PC-9 (cell line): ENCODE measurements at places on chromosomes 12 and 14. TPM values are rescaled to one million over a fixed set of nuclear protein-coding genes. Genes with fewer than 3 reads are reported as not detected.

The MYH6 gene
- not detected in 2 replicates for total RNA-seq

The WNT1 gene
- not detected in 2 replicates for total RNA-seq

The ACVRL1 gene
- total RNA-seq = not detected in 2 replicates

The ABCD2 gene
- total RNA-seq = not detected in 2 replicates

The OTUB2 gene
- 0.43 and 0.55 TPM in 2 replicates for total RNA-seq

The GARIN6 gene
- total RNA-seq = not detected in 2 replicates

The TRPV4 gene
- total RNA-seq = 3.1 and 3.2 TPM in 2 replicates

The APAF1 gene
- 12.8 and 19.1 TPM in 2 replicates for total RNA-seq

The PLEKHG3 gene
- 59.3 and 61.7 TPM in 2 replicates for total RNA-seq

- no peaks in the 10 kb centered on the region for H3K27me3 ChIP-seq
- no peaks in the 10 kb centered on the region for H3K36me3 ChIP-seq
- peaks cover 6% of the 10 kb centered on the region for H3K4me1 ChIP-seq
- no peak for DNase-seq
Observed at GRCh38 chr12:121295746-121296617, 527 bp downstream of the CAMKK2 start.

DNA sequence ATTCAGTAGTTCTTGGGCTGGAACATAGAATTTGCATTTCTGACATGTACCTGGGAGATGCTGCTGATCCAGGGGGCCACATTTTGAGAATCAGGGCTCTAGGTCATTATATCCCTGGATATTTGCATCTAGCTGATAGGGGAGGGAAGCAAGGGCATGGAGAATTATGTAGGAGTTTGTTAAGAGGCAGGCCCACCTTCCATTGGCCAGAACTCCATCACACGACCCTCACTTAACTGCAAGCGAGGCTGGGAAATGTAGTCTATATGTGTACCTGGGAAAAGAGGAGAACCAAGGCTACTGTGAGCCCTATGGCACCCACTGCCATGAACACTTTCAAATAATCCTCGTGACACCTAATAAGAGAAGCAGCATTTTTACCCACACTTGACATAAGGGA lies 657.6 kb downstream of the MED13L start:
- no peak overlapping the region for H3K4me3 ChIP-seq
- H3K27ac ChIP-seq = no peak overlapping the region
- DNase-seq = no peak
- H3K36me3 ChIP-seq = no peaks in the 10 kb centered on the region

GRCh38 chr14:34699873-34700621 lies 14.3 kb downstream of the CFL2 start:
- peaks cover 36% of the 10 kb centered on the region for H3K4me1 ChIP-seq
- DNase-seq = peak; percentile 88
- H3K27me3 ChIP-seq = no peaks in the 10 kb centered on the region
- no peaks in the 10 kb centered on the region for H3K36me3 ChIP-seq
- H3K27ac ChIP-seq = peak overlapping the region; percentile 76

GRCh38 chr14:76371066-76371465 lies 4.9 kb upstream of the ESRRB start:
- no peak overlapping the region for H3K27ac ChIP-seq
- peaks cover 97% of the 10 kb centered on the region for H3K27me3 ChIP-seq
- no peak for DNase-seq
- H3K4me1 ChIP-seq = no peaks in the 10 kb centered on the region

DNA sequence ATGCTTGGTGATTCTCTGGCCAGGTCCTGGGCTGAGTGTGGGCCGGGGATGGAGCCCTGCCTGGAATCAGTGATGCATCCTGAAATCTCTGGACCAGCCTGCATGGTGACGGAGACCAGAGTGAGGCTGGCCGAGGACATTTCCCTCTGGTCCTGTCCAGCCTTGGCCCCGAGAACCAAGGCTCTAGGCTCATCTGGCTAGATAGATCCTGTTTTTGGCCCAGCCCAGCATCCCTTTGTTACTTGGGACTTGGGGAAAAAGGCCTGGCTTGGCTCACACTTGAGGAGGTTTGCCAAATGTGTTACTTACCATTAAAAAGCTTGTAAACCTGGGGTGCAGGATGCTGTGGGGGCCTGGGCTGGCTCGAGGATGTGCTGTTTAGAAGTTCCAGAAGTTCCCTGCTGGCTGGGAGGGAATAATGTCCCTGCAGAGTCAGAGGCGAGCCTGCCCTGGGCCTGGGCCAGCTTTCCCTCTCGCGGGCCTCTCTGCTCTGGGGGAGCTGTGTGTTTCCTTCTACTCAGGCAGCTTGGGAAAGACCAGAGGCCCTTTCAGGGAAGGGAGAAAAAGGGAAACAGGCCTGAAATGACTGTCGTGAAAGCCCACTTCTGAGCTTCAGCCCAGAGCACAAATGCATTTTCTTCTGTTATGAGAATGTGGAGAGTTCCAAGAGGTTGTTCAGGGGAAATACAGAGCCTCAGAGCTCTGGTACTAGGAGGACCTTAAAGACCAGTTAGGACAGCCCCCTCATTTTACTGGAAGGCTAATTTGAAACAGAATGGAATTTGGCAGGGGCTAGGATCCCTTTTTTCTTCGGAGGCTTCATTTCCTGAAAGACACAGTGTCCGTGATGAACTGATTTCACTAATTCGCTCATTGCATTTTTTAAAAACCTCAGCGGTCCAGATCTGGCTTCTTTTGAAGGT lies 47.2 kb upstream of the CTDSP2 start:
- no peak overlapping the region for H3K27ac ChIP-seq
- no peaks in the 10 kb centered on the region for H3K27me3 ChIP-seq
- H3K4me1 ChIP-seq = peaks cover 77% of the 10 kb centered on the region
- H3K36me3 ChIP-seq = no peaks in the 10 kb centered on the region

DNA sequence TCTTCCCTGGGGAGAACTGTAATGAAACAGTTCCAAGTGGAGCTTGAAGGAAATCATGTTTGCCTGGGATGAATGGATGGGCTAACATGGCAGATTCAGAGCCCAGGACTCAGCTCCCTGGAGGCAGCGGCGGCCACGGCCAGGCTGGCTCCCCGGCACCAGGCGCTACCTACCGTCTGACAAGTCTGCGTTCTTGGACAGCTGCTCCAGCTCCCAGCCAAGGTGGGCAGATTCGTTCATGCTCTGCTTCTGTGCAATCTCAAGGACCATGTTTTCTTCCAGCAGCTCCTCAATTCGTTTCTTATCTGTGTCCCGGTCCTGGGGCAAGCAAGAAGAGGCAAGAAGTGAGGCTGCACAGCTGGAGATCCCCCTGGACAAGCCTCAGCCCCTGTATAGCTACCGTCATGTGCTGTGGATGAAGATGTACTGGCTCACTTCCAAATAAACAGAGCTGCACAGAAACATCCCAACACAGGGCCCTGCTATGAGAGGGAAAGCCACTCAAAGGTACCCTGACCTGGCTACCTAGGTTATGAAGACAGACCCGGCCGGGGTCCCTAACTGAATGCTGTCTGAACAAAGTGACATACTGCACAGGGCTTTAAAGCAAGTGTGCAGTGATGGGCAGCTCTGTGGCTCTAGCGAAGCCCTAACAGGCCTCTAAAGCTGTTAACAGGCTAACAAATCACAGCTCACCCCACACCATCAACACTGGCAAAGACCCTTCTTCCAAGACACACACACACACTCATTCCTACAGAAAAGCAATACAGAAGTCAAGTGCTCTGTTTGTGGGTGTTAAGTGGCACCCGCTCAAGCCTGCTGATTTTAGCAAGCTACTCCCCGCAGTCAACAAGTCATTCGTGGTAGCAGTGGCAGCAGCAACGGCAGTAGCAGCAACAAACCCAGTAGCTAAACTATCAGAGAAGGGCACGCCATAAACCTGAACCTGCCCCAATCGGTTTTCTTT lies 80.4 kb upstream of the GPR68 start:
- H3K4me1 ChIP-seq = no peaks in the 10 kb centered on the region
- H3K27ac ChIP-seq = no peak overlapping the region
- H3K27me3 ChIP-seq = no peaks in the 10 kb centered on the region

DNA sequence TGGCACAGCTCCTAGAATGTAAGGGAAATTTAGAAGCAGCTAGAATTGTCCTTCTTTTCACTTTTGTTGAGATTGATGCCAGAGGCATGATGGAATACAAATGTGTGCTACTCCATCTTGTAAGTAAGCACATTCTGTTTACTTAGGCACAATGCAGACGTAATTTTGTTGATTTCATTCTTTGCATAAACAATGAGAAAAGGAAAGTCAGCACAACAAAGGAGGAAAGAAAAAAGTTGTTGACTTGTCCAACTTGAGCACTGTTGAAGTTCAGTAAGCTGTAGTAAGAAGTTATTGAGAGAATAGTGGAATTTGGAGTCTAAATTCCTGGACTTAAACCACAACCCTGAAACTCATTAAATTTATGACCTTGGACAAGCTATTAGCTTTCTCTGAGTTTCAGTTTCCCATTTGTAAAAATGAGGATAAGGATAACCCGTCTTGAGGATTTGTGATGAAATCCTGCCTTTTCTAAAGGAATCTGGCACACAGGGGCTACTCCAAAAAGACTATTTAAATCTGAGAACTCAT lies 19.4 kb upstream of the CNTN1 start:
- DNase-seq = no peak
- no peak overlapping the region for H3K27ac ChIP-seq
- no peaks in the 10 kb centered on the region for H3K36me3 ChIP-seq
- no peaks in the 10 kb centered on the region for H3K4me1 ChIP-seq
- H3K27me3 ChIP-seq = no peaks in the 10 kb centered on the region

DNA sequence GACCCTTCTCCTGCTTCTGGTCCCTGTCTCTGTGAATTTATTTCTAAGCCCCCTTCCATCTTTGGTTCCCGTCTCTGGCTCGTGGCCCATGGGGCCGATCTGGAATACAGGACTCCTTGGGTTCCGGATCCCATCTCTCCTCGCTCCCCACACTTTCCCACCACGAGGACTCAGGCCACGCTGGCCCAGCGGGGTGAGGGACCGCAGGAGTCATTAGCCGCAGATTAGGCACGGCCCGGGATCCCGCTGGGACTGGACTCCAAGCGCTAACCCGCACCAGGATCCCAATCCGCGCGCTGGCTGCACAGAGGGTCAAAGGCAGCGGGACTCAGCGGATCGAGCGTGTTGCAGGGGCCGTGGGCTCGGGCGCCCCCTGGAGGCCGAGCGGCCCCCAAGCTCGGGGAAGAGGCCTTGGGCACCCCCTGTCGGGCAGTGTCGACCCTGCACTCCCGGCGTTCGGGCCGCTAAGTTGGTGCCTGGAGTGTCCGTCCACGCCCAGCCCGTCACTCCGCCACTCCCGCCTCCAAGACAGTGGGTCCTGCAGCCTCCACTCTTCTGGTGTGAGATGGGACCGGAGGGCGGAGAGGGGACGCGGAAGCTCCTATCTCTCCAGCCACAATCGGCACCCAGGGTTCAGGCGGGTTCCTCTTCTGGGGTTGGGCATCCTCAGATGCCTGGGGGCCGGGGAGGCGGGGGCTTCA lies 9.5 kb downstream of the SHMT2 start:
- peak; percentile 48 for DNase-seq
- H3K4me3 ChIP-seq = peak overlapping the region; percentile 51; the same call in 1 of the 2 replicates
- H3K36me3 ChIP-seq = peaks cover 7% of the 10 kb centered on the region; the same call in 1 of the 2 replicates
- peaks cover 22% of the 10 kb centered on the region; the same call in 1 of the 2 replicates for H3K4me1 ChIP-seq

- DNase-seq = peak; percentile 90
- H3K4me1 ChIP-seq = peaks cover 28% of the 10 kb centered on the region
Observed at GRCh38 chr14:77059276-77059915, 30.9 kb upstream of the IRF2BPL start.

DNA sequence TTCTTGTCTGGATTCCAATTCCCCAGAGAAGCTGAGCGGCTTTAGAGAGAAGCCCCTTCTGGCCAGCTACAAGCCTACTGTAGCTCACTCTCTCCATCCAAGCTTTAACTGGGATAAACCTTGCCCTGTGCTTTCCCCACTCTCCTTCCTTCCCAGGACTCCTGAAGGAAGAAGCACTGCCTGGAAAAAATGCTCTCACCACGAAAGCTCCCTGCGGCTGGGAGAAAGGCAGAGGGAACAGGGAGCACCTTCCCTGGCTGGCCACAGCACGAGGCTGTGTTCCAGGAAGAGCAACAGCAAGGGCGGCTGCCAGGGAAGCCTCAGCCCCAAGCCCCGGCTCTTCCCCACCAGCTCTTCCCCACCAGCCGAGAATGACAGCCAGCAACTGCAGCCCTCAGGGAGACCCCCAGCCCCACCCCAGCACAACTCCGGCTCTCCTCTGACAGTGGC lies 40.8 kb upstream of the PNMA1 start:
- no peak for DNase-seq
- no peak overlapping the region for H3K4me3 ChIP-seq
- H3K4me1 ChIP-seq = peaks cover 79% of the 10 kb centered on the region
- H3K36me3 ChIP-seq = no peaks in the 10 kb centered on the region
- peak overlapping the region; percentile 90 for H3K27ac ChIP-seq

DNA sequence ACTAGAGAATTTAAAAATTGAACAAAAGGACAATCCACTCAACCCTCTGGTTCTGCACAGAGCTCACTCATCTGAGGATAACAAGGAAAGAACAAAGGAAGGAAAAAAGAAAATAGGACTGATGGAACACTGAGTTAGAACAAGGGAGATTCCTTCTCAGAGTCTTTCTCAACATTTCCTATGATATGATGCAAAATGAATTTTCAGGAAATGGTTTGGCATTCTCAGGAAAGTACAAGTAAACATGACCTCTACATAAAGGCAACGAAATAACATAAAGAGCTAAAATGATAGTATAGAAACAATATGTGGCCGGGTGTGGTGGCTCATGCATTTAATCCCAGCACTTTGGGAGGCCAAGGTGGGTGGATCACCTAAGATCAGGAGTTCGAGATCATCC lies 135.8 kb downstream of the ITPR2 start:
- peaks cover 2% of the 10 kb centered on the region for H3K4me1 ChIP-seq
- no peak for DNase-seq
- no peak overlapping the region for H3K27ac ChIP-seq
- H3K4me3 ChIP-seq = no peak overlapping the region

- H3K4me3 ChIP-seq = no peak overlapping the region
- peaks cover 9% of the 10 kb centered on the region for H3K36me3 ChIP-seq
- no peaks in the 10 kb centered on the region for H3K27me3 ChIP-seq
- no peak overlapping the region for H3K27ac ChIP-seq
Observed at GRCh38 chr14:54512393-54512792, 2.7 kb downstream of the CGRRF1 start.

DNA sequence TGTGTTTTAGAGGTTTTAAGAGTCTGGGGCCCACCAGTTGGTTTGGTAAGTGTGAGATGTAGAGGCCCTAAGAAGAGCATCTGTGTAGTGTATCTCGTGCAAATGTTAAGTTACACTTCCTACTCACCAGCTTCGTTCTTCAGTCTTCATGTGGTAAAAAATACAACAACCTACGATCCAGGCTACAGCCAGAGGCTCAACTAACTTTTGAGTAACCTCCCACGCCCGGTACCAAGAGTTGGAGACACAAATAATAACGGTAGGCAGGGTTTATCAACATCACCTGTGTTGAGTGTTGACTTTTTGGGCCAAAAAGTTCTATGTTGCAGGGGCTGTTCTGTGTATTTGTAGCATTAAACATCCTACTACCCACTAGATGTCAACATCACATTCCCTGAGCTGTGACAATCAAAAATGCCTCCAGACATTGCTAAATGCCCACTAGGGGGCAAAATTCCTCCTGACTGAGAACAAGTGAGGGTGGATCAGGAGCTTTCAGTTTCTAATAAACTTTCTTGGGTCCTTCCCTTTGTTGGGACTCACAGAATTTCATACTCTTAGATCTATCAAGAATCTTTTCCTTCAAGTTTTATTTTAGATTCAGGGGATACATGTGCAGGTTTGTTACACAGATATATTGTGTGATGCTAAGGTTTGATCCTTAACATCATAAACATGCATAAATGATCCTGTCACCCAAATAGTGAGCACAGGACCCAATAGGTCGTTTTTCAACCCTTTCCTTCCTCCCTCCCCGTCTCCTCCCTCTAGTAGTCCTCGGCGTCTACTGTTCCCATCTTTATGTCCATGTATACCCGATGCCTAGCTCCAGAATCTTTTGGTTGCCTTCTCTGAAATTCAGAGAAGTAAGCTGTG lies 94.7 kb downstream of the SLC2A13 start:
- H3K27me3 ChIP-seq = no peaks in the 10 kb centered on the region
- no peaks in the 10 kb centered on the region for H3K4me1 ChIP-seq
- peak; percentile 41 for DNase-seq
- H3K27ac ChIP-seq = no peak overlapping the region
